ENCODE measurements at places on chromosomes 2 and 18.

DNA sequence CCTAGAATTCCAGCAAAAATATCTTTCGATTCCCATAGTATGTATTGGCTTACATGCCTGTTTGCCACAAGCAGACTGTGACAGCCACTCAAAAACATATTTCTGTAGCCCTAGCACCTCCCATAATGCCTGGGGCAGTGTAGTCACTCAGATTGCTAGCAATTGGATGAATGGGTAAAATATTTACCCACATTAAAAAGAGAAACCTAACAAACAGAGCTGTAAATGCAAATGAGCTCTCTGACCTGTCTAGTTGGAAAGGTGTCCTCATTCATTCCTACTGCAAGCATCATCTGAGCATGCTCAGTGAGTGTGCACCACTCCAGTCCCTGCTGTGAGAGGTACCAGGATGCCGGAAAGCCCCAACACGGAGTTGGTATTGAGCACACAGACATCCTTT, 234.0 kb upstream of the RAB12 start:
- DNase-seq: no peak

GRCh38 chr18:5627776-5628511, 84.1 kb upstream of the EPB41L3 start:
- no peak for DNase-seq

- no peak for DNase-seq
Measured at GRCh38 chr2:86280191-86280667, 57.2 kb downstream of the REEP1 start.

DNA sequence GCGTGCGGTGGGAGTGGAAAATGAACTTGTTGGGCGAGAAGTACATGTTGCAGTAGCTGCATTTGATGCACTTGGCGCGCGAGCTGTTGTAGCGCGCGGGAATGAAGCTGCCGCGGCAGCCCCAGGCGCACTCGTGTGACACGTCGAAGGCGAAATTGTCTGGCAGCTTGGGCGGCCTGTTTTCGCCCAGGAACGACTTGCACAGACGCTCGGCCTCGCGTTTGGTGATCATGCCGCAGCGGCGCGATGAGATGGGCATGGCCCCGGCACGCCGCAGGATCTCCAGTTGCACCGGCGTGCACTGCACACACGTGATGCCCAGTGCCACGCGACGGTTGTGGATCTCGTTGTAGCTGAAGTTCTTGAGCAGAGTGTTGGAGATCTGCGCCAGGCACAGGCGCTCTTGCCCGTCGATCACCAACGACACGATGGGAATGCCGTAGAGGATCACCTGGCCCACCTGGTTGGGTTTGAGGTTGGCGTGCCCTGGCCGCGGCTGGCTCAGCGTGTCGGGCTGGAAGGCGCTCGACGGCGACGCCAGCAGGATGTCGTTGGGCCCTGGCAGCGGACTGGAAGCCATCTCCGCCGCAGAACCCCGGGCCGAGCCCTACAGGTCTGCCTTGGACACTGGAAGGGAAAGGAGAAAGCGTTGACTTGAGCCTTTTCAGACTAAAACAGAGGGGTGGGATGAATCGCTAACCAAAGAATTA, 2.7 kb downstream of the SKOR2 start:
- no peak for DNase-seq

DNA sequence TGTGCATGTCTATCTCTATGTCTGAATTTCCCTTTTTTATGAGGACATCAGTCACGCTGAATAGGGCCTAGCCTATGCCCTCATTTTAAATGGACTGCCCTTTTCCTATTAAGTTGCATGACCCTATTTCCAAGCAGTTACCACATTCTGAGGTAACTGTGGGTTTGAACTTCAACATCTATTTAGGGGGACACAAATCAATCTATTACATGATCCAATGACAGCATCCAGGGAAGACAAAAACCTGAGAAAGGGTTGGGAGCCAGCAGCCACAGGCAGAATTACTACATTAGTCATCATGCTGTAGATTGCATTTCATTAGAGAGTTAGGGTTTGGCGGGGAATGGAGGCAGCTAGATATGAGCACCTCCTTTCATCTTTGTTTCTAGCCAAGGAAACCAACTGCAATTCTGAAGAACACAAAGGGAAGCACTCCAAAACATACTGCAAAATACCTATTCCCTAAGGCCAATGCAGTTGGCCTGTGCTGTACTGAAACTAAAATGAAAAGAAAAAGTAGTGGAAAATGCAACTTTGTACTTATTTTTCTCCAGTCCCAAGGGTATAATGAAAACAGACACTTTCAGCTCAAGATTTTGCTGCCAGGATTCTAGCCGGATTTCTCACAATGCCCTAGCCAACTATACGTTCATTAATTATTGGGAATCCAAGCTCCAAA, 40.4 kb upstream of the C1D start:
- DNase-seq: no peak

- no peak for DNase-seq
Measured at GRCh38 chr18:42950732-42951131, 164.8 kb downstream of the RIT2 start.

DNA sequence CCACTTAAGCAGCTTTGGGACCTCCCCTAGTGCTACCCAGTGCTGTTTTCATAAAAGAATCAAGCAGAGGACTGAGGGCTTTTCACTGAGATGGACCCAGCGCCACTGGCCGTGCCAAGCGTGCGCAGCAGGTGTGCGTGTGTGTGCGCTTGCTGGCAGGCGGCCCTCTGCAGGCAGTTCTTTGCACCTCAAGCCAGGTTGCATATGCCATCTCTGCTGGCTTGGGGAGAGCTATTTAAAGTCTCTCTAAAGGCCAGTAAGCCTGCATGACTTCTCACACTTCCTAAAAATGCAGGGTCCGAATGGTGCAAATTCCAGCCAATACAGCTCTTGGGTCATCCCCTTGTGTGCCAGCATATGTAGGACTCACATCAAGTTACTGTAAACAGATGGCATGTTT, 255.5 kb downstream of the RNF152 start:
- DNase-seq: no peak

- no peak for DNase-seq
Measured at GRCh38 chr2:163703386-163703785, 32.4 kb downstream of the FIGN start.

DNA sequence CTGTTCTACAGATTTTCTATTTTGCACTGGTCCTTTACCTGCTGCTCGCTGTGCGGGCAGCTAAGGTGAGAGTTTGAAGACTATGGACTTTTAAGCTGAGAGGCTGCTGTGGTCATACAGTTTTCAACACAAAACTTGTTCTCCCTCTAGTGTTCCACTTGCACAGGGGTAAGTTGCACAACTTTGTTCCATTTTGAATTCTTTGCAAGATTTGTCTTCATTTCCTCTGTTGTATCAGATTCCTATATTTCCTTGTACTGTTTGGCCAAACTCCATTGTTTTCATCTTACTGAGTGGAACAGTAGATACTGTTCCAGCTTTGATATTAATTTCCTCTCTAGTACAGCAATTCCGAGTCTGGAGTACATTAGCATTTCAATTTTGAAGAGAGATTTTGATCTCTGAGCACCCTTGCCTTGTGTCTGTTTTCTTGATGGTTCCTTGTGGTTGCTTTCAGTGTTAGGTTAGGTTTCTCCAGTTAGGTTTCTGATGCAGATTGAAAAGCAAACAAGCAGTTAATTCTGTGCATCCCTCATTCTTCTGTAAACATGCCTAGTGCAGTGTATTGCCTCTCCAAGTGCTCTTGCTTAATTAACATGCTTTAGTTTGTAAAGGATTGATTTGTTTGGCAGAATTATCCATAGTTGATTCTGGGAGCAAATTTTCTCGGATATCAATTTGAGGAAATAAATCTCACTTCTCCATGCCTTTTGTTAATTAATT, 188.8 kb downstream of the PTPRM start:
- DNase-seq: no peak

- no peak for DNase-seq
Measured at GRCh38 chr18:60358516-60358915, 14.1 kb downstream of the MC4R start.

DNA sequence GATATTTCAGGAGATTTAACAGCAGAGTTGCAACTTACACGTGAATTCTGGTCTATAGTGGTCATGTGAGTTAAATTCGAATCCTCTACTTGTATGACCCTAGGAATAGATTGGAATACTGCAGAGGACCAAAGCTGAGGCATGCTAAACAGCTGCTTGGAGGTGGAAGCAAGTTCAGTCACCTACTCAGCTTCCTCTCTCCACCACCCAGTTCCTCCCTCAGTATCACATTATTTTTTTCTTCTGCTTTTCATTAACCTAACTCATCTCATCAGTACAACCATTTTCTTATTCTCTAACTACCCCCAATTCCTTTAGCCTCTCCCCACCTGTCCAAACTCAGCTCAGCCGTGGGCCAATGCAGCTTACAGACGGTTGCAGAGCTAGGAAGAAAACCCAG, 385.5 kb downstream of the SETBP1 start:
- DNase-seq: no peak

DNA sequence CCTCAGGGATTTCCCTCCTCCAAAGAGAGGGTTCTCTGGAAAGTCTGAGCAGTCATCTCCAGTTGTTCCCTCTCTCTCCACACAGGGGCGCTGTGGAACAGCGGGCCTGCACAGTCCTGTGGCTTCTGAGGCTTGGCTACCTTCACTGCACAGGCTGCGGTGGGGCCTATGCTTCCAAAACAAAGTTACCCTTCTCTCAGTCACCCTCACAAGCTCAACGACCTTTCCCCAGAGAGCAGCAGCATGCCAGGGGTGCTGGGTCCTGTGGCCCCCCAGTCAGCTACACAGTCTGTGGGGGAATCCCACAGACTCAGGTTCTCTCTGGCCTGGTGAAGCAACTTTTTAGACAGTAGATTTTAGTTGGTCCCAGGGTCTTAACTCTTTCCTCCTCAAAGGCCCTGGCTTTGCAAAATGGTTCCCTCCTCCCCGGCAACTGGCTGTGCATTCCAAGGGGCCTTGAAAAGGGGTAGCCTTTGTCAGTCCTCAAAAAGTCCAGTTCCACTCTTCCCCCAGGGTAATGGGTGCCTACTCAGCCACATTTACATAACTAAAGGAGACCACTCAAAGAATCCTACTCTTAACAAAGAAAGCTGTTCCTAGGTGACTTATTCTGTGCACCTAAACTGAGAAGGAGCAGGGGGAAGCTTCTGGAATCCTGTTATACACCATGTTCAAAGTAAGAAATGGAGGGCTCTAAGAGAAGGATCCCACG, 14.9 kb downstream of the B3GNT7 start:
- no peak for DNase-seq

GRCh38 chr2:101796825-101797600, 99.5 kb downstream of the MAP4K4 start:
- DNase-seq: no peak

GRCh38 chr18:58653814-58654509, 17.3 kb upstream of the MALT1 start:
- no peak for DNase-seq

DNA sequence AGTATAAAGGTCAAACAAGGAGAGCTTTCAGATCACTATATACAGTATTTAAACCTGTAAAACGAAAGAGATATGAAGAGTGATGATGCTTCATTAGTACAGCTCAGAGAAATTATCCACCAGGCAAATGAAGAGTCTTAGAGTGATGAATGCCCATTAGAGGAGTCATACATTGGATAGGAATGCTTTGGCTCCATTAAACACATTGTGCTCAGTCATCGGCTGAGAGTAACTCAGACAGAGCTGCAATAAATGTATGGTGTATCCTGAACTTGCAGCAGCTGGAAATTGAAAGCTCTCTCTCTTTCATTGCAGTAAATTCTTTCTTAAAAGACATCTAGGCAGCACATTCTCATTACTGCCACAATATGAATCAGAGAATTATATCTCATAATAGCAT, 340.8 kb upstream of the SPHKAP start:
- no peak for DNase-seq

DNA sequence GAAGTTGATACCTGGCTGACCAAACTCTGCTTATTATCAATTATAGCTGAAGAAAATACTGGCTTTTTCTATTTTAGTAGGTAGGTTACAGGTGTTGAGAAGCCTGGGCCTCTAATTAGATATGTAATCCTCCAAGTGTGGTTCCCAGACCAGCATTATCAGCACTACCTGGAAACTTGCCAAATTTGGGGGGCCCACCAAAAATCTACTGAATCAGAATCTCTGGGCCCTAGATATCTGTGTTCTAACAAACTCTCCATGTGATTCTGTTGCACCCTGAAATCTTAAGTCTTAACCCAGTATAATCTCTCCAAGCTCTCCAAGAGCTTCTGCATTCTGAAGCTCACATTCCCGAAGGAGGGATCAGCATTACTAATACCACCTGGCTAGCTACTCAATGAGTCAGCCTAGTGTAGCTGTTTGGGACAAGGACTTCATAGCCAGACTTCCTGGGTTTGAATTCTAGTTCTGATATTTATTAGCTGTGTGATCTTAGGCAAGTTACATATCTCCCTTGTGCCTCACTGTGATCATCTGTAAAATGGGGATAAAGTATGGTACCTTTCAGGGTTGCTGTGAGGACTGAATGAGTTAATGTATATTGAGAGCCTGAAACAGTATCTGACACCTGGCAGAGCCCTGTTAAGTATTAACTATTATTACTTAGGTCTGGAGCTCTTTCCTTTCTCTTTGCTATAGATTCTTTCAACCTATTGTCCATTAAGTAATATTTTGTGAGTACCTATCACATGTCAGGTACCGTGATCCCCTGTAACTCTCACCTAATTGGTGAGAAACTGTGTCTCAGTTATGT, 94.1 kb upstream of the CD302 start:
- DNase-seq: no peak

- DNase-seq: no peak
Measured at GRCh38 chr2:180849851-180850250, 130.6 kb upstream of the UBE2E3 start.

GRCh38 chr18:60024345-60024744, 124.5 kb downstream of the PMAIP1 start:
- DNase-seq: no peak

DNA sequence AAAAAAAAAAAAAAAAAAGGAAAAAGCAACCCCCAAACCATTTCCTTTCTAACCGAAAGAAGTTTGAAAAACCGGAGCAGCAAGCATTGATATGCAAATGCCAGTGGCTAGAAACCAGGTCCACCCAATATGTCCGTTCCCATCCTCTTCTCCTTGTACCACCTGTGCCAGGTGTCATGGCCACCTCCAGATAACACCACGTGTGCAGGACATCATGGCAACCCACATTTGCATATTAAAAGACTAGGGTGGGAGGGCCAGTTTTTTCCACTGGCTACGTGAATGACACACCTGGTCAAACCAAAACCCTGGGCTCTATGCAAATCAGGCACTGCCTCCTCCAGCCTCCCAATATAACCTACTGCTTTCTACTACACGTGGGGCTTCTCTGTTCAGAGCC, 303.3 kb upstream of the GULP1 start:
- DNase-seq: no peak

- no peak for DNase-seq
Measured at GRCh38 chr2:16546128-16546754, 119.4 kb downstream of the CYRIA start.

DNA sequence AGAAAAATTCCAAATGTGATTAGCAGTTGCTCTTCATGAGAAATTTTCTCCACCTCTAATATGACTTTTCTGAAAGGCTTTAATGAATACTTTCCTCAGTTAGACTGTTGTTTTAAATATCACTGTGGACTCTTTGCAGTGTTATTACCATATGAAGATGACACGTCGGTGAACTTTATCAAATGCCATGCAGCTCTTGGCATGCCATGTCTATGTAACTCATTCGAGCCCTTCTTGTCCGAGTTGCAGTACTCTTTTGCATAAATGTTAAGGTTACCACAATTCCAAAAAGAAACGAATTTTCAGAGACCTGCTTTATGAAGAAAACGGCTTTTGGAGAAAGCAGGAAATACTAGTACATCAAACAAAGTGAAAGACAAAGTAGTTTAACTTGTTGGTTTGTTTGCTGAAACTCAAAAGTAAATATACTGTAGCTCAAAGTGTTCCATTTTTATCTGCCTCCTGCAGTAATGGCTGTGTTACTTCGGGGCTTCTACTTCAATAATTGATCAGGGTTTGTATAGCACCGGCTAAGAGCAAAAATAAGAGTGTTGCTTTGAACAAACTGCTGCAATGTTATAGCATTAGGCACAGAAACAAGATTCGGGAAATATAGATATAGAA, 204.1 kb downstream of the ARHGAP15 start:
- no peak for DNase-seq

All from brain pericyte (primary cell).